Right renal cortex interstitium (tissue), 3 donors: ENCODE measurements at places on chromosomes 6 and 20. TPM values are rescaled to one million over a fixed set of nuclear protein-coding genes. Genes with fewer than 3 reads are reported as not detected.

DNA sequence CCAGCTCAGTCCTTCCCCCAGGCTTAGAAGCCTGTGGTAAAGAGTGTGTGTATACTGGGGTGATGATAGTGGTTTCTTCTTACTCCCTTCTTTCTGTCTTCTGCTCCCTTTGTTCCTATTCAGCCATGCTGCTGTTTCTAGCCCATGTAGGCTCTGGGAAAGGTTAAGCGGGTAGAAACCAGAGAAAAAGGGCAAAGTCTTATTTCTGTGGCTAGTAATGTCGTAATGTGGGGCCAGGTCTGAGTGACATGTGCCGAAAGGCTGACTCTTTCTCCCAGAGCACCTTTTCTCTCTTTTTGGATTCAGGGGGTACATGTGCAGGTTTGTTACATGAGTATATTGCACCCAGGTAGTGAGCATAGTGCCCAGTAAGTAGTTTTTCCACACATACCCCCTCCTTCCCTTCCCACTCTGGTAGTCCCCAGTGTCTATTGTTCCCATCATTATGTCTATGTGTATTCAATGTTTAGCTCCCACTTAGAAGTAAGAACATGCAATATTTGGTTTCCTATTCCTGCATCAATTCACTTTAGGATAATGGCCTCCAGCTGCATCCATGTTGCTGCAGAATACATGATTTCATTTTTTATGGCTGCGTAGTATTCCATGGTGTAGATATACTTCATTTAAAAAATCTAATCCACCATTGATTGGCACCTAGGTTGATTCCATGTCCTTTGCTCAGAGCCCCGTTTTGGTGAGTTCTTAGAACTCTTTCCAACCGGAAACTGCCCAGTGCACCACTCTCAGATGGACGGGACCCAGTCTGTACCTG lies 74.3 kb downstream of the EFHC1 start:
- no peak for DNase-seq

GRCh38 chr6:12614456-12614855 lies 102.1 kb upstream of the PHACTR1 start:
- no peak for DNase-seq

GRCh38 chr6:98871057-98871456 lies 36.7 kb downstream of the POU3F2 start:
- no peak for DNase-seq

DNA sequence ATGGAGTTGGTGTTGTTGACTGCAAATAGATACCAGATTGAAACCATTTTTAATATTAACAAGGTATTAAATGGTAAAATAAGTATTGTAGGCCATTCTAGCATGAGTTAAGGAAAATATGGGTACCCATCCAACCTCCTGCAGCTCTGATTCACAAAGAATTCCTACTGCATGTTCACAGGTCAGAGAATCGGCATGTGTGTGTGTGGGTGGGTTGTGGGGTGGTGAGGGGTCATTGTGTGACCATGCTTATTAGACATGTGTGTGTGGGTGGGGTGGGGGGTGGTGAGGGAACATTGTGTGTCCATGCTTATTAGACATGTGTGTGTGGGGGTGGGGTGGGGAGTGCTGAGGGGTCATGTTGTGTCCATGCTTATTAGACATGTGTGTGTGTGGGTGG lies 3.2 kb downstream of the IYD start:
- no peak for DNase-seq

GRCh38 chr6:32912951-32913350 lies 27.9 kb downstream of the HLA-DMB start:
- no peak for DNase-seq

The SEL1L2 gene
- 0.07 TPM for polyA plus RNA-seq

- DNase-seq = no peak
Measured at GRCh38 chr20:20609522-20609921, 102.9 kb downstream of the RALGAPA2 start.

GRCh38 chr20:37500311-37500710 lies 20.7 kb upstream of the NNAT start:
- DNase-seq = no peak

GRCh38 chr6:137787016-137787415 lies 80.0 kb upstream of the TNFAIP3 start:
- no peak for DNase-seq

- DNase-seq = no peak
Measured at GRCh38 chr20:63836458-63837344, 5.6 kb upstream of the ZBTB46 start.

- peak; percentile 31 for DNase-seq
Measured at GRCh38 chr6:152552616-152553209, 84.4 kb downstream of the SYNE1 start.

DNA sequence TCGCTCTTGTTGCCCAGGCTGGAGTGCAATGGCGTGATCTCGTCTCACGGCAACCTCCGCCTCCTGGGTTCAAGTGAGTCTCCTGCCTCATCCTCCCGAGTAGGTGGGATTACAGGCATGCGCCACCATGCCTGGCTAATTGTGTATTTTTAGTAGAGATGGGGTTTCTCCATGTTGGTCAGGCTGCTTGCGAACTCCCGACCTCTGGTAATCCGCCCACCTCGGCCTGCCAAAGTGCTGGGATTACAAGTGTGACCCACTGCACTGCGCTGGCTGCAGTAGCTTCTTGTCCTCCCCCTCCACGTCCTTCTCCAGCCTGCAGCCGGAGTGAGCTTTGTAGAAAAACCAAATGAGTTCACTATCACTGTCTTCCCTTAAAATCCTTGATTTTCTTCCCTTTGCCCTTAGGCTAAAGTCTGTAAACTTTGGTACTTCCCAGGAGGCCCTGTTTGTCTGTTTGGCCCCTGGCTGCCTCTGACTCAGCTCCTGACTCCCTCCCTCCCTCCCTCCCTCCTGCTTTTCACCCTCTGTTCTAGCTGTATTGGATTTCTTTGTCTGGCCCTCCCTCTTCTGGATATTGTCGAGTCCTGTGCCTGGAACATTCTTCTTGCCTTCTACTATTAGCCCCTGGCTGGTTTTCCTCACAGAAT lies 12.9 kb downstream of the PARD6B start:
- DNase-seq = no peak

The TPD52L1 gene
- 114 TPM for polyA plus RNA-seq

- no peak for DNase-seq
Measured at GRCh38 chr6:1364791-1365190, 24.6 kb upstream of the FOXF2 start.

- peak; percentile 89 for DNase-seq
Measured at GRCh38 chr6:27126815-27127537, 120.5 kb upstream of the PRSS16 start.

DNA sequence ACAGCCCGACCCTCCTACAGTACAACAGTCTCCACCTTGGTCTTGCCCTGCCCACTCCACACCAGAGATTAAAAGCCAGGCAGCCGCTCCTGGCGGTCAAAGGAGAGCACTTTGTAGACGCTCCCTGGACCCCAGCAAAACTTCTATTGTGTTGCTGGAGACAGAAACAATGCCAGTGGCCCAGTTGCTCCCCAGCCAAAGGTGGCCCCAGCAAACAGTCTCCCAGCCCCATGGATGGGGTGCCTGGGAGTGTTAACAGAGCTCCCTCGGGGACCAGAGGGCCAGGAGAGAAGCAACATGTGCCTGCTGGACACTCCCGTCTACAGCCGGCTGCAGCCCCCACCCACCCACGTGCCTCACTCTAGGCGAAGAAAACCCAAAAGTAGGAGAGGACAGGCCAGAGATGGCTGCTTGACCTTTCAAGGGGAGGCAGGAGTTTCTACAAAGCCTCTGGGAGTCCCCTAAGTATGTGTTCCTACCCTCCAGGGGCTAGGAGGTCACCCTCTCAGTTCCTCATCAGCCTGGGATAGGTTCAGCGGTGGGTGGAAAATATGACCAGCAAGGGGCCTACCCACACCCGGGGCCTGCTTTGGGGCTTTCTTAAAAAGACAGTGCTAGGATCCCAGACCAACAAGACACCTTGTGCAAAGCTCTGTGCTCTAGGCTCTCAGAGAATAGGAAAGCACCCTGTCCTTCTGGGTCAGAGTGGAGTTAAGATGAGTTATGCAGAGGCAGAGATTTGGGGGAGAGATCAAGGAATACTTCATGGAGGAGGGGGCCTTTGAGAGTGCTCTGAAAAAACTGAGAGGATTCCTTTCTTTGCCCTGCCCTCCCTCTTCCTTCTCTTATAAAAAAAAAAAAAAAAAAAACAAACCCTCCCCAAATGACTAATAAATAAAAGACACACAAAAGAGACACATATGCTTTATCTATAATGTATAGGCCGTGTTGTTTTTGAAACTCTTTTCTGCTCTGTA lies 19.0 kb upstream of the PREX1 start:
- no peak for DNase-seq

The SLC32A1 gene
- 1.2 TPM for polyA plus RNA-seq

The FNDC1 gene
- polyA plus RNA-seq = 6.0 TPM

GRCh38 chr20:25686081-25687067 lies 10.3 kb downstream of the ZNF337 start:
- no peak for DNase-seq

The PPP1R3D gene
- 6.4 TPM for polyA plus RNA-seq

The CST2 gene
- polyA plus RNA-seq = not detected

- DNase-seq = no peak
Measured at GRCh38 chr6:1659816-1660215, 50.1 kb downstream of the FOXC1 start.

- no peak for DNase-seq
Measured at GRCh38 chr6:64777941-64778785, 928.9 kb downstream of the EYS start.

The ELOVL4 gene
- polyA plus RNA-seq = 3.5 TPM

- no peak for DNase-seq
Measured at GRCh38 chr6:1390946-1391799, 1.8 kb downstream of the FOXF2 start.

The HLA-DRB1 gene
- 71.5 TPM for polyA plus RNA-seq

GRCh38 chr6:56798163-56798562 lies 155.5 kb upstream of the DST start:
- no peak for DNase-seq

- no peak for DNase-seq
Measured at GRCh38 chr20:41089555-41089954, 47.8 kb upstream of the PLCG1 start.

- no peak for DNase-seq
Measured at GRCh38 chr6:43930440-43931154, 160.6 kb downstream of the VEGFA start.

- no peak for DNase-seq
Measured at GRCh38 chr6:35305117-35305516, 7.5 kb downstream of the DEF6 start.

DNA sequence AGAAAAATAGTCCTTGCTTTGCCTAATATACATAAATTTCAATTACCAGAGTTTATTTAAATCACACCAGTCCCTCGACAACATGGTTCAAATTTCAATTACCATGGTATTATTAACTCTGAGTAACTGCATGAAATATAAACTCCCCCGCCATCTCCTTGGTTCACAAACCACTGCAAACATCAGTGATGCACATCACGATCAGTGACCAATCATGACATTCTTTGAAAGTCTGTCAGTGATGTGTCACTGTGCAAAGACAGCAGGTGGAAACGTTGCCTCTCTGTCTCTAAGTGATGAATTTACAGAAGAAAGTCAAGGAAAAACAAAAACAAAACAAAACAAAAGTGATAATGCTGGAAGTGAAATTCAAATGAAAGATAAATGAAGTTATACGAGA lies 86.7 kb downstream of the TASP1 start:
- no peak for DNase-seq

GRCh38 chr6:49978332-49979226 lies 9.2 kb upstream of the DEFB113 start:
- DNase-seq = no peak

DNA sequence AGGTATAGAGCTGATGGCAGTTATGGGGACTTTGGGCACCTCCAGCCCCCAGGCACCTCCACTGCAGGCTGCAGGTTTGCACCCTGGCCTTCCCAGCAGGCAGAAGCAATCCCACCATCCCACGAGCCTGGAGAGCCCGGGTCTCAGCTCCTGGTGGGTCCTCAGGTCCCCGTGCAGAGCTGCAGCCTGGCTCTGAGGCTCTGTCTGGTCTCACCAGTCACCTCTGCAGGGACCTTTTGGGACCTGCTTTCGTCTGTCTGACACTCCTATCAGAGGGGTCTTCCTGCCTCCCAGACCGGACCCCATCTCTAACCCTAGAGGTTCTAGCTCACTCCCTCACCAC lies 41.9 kb downstream of the FGD2 start:
- DNase-seq = no peak

DNA sequence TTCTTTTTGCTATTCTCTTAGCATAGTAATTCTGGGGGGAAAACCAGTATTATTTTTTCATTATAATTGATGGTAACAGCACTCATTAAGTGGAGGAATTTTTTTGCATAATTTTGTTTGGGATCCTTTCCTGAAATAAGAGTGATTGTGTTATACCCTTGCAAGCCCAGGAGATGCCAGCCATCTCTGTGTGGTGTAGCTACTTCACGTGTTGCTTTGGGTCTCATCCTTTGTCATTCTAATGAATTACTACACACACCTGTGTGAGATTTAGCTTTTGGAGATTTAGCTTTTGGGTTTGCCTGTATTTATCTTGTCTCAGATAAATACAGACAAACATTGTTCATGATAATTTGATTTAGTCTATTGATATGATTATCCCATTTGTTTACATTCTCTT lies 76.5 kb downstream of the SH3BGRL2 start:
- no peak for DNase-seq
